ENCODE measurements at places on chromosomes 13 and 19.
A peak's percentile ranks its signal among the peaks of the same experiment; 100 is the strongest.

GRCh38 chr19:57611113-57611512 lies 2.9 kb upstream of the ZNF134 start:
- no peak for DNase-seq

GRCh38 chr19:18771328-18772242 lies 19.5 kb downstream of the COMP start:
- DNase-seq, result no peak

DNA sequence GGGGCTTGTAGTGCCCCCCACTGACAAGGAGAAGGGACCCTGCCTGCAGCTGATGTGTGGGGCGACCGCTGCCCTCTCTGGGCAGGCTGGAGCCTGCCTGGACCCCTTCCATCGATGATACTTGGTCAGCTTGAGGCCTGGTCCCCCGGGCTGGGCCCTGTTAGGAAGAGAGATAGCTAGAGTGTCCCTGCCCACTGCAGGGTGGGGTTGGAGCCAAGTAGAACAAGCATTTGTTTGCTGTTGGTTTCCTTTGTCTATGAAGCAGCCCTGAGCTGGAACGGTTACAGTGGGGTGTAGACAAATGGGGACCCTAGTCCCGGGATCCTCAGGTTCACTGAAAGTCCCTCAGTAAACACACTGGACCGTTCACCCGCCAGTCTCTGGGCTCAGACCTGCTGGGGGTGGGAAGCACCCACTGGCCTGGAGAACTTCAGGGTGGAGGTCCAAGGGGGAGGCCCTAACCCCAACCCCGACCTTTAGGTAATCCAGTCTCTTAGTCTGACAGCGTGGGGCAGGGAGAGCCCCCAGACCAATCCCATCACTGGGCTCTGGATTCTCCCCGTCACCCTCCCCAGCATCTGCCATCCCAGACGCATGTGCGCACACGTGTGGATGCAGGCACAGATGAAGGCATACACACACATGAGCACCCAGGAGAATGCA lies 204.8 kb upstream of the ZNF536 start:
- no peak for DNase-seq

- no peak for DNase-seq
These were observed 26.8 kb downstream of the SLC7A1 start for GRCh38 chr13:29568731-29569130.

GRCh38 chr19:31938675-31939074 lies 406.7 kb upstream of the ZNF507 start:
- DNase-seq, result no peak

DNA sequence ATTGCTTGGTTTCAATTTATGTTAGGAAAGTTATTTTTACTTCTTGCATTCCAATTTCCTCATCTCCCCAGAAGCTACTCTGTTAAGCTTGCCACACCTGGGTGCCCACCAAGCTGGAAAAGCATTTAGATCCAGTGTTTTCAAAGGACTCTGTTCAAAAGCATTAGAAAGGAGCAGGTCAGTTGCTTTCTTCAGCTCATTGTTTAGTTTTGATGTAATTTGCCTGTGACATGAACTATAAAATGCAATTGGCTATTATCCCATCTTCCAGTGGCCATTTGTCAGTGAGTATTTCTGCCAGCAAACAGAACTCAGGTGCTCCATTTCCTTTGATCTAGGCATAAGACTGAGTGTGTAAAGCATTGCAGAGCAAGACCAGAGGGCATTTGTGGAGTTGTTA lies 46.7 kb upstream of the RNF113B start:
- DNase-seq, result no peak

DNA sequence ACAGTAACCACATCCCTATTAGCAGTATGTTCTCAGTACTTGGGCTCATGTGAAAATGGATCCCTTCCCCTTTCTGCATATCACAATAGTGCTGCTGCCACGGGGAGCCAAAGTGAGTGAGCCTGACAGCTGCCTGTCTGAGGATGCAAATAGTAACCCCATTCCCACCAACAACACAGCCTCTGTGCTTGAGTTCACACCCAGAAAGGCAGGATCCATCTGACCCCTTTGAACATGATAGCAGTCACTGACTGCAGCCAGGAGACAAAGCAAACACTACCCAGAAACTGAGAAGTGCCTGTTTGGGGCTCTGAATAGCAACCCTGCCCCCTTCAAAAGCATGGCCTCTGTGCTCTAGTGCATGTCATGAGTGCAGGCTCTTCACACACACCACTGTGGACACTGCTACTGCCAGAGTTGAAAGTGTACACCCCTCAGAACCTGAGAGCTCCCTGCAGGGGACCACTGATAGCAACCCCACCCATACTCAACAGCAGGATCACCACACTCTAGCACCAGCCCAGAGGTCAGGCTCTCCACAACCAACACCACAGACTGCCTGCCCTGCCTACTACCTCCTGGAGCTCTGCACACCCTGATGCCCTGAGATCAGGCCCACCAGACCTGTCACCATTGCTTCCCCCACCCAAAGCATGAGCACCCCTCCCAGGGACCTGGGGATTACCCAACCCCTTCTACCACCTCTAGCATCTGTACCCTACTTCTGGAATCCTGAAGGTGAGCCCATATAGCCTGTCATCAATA lies 1563.5 kb upstream of the PRR20A start:
- DNase-seq, result no peak

GRCh38 chr13:44969551-44970484 lies 19.5 kb downstream of the NUFIP1 start:
- DNase-seq, result no peak

- DNase-seq, result no peak
These were observed 1274.6 kb downstream of the SLITRK5 start for GRCh38 chr13:88945793-88946192.

DNA sequence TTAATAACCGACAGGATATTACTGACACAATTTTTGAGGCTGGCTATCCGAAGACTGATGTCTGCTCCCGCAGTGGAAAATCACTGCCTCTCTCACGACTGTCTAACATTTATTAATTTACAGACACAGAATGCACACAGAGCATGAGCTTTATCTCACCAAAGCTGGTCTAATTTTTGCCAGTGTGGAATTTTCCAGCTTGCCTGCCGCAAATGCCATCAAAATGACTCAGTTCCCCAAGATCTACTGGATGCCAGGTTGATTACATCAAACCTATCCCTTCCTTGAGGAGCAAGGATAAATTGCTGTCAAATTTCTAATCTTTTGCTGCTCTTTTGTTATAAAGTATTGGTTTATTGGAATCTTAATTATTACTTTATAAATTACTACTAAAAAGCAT lies 1775.1 kb upstream of the PCDH20 start:
- DNase-seq, result no peak

DNA sequence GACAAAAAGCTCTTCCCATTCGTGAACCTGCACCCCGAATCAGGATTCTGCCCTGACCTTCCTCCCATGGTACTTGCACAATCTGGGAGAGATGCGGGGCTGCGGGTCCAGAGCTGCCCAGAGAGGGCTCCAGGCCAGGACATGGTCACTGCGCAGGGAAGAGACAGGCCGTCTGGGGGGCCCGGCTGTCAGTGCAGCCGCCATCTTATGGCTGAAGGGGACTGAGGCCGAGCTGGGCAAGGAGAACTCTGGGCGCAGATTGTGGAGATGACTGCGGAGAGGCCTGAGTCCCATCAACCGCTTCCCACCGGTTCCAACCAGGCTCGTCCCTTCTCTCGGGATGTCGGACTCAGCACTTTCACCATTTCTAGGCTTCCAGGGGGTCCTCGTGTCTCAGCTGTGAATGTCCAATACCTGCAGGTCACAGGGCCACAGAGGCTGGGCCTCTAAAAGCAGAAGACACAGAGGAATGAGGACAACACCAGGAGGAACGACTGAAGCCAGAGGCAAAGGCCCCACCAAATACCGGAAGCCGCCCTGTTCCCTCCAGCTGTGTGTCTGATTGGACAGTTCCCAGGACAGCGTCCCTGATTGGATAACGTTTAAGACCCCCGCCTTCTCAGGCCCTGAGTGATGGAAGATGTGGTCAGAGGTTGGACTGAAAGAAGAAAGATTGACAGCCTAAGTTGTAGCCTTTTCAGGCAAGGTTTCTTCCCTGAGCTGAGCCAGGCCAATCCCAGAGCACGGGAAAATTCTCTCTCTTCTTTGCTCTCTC lies 117.1 kb upstream of the ZNF91 start:
- DNase-seq, result no peak

DNA sequence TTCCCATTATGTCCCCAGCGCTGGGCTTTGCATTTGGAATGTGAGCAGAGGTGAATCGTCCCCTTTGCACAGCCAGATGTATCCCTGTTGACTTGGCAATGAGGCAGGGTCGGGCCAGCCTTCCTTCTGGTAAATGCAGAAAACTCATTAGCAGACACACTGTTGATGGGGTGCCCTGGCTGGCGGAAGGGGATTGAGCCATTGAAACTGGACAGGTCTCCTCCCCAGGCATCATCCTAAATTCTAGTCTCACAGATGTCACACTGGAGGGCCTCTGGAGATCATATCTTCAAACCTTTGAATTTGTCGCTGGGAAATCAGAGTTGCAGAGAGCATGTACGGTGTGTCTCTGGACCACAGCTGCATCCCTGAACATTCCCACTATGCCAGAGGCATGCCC lies 219.5 kb upstream of the TSHZ3 start:
- DNase-seq, result no peak

GRCh38 chr19:7622933-7623685 lies 6.2 kb downstream of the XAB2 start:
- DNase-seq, result no peak

DNA sequence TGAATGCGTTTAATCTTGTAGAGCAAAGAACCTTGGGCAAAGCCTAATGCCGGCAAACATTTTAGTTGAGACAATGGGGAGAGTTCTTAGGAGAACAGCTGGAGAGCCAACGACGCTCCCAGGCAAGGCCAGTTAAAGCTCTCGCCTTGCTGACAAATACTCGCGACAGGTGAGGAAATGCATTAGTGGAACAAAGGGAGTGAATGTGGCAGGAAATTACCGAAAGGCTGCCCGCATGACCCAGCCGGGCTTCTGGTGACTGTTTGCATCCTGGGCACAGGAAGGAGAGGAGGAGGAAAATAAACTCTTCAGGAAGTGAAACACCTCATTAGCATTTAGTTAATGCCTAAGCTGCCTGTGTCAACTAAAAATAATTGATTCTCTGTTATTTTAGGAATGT lies 74.6 kb downstream of the SHISA2 start:
- no peak for DNase-seq

DNA sequence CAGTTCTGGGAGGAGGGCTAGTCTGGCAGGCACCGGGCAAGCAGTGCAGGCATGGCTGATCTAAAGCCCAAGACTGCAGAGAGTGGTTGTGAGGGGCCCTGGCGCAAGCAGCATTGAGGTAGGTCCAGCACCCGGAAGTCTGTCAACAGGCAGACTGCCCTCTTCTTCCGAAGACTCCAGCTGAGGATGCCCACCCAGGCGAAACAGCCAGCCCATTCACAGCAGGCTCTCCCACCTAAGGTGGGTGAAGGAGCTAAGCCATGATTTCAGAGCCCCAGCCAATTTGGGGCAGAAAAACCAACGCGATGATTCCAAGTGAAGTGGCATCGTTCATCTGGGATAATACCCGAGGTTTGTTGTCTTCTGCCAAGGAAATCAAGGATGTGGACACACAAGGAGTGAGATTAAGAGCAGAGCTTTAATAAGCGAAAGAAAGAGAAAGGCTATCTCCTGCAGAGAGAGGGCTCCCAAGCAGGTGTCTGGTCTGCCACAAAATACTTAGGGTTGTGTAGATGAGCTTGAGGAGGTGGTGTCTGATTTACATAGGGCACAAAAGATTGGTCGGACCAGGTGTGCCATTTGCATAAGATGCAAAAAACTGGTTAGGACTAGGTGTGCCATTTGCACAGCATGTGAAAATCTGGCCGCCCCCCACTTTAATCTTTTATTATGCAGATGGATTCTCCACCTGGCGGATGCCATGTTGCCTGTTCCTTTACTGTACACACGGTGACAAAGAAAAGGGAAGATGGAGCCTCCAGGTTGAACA lies 22.6 kb downstream of the FAM124A start:
- DNase-seq, result no peak

- DNase-seq, result no peak
These were observed 583.6 kb downstream of the OLFM4 start for GRCh38 chr13:53612200-53612599.

GRCh38 chr19:12064590-12065538 lies at the start of gene ZNF844:
Gene ZNF844 (plus strand): TSS chr19:12064731. CDS start chr19:12064874, 143 bp downstream.
- DNase-seq, result peak; percentile 77

GRCh38 chr19:4571305-4571917 lies 11.9 kb upstream of the SEMA6B start:
- DNase-seq, result no peak

GRCh38 chr19:31671411-31672035 lies 322.3 kb upstream of the TSHZ3 start:
- DNase-seq, result no peak

DNA sequence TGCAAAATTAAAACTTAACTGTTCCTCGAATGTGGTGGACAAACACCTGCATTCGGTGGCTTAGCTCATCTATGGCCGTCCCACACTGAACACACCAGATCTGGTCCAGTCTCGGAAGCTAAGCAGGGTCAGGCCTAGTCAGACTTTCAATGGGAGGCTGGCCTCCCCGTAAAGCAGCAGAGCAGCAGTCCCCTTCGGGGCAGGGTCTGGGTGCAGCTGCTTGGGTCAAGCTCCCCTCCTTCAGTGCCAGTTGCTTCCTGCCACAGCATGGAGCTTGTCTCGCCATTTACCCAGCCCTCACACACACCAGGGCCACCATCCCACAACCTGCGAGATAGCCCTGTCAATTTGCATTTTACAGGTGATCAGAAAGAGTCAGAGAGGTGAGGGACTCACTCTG lies 93.2 kb downstream of the TUBA3C start:
- no peak for DNase-seq

GRCh38 chr13:76913898-76914297 lies 27.7 kb upstream of the KCTD12 start:
- no peak for DNase-seq

DNA sequence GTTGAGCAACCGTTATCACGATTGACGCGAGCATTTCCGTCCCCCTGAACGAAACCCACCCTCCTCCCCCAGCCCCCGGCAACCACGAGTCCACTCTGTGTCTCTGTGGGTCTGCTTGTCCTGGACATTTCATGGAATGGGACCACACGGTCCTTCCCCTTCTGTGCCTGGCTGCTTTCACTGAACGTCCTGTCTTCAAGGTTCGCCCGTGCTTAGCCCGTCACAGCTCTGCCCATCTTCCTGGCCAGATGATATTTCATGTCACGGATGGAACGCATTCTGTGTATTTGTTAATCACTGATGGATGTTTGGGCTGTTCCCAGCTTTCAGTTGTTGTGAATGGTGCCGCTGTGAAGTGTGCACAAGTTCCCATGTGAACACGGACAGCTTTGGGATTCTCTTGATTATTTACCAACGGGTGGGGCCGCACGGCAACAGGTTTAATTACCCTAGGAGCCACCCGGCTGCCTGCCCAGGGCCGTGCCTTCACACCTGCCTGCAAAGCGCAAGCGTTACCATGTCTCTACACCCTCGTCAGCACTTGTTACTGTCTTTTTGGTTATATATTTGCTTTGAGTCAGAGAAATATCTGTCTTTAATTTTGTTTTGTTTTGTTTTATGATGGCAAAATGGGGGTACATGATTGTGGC lies 42.5 kb downstream of the RASA3 start:
- DNase-seq, result no peak

All from D721Med (cell line).